ENCODE measurements at places on chromosomes 16 and 17.

DNA sequence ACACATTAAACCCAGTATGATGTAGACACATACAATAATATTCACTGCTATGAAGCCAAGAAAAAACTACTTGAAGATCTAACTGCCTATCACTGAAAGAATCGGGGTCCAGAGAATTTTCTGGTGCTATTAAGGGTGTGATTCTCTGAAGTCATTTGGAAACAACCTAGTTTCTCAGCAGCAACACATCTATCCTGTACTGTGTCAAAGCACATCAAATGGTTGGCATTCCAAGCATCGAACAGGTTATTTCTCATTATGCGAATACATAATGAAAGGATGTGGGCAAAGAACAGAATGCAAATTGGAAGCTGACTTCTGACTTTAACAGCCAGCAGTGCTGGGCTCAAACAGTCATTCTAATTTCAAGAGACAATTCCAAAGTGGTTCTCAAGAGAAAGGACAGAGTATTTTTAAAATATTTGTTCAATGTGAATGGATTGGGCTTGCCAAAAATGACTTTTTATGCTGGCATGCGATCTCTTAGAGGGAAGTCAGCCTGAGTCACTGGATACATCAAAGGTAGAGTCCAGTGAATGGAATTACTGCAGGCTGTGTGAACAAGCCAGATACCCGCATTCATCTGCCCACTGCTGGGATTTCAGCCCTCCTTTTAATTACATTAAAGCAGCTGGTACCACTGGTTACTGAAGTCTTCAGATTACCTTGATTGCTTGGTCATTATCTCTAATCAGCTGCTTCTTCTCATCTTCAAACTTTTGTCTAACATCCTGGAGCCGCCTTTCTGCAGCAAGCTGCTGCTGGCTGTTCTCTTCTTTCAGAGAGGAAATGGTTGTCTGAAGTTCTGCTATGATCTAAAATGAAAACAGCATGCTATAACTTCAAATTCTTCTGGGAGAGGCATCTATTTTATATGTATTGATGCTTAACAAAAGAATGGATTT, 181.2 kb upstream of the AXIN2 start:
- DNase-seq, result no peak

DNA sequence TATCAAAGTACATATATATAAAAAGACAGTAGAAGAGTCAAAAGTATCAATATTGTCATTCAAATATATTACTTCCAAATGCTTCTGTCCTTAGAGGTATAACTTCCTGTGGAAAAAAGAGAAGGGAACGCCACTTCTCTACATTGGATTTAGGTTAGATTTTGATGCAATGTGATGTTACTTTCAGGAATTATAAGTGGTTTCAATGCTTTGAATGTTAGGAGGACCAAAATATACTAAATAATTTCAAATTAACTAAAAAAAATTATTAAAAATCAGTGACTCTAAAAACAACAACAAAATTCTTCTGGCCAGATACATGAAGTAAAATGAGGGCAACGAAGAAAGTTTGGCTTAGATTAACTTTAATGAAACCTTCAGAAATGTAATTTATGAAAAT, 88.0 kb downstream of the BRIP1 start:
- DNase-seq, result no peak

DNA sequence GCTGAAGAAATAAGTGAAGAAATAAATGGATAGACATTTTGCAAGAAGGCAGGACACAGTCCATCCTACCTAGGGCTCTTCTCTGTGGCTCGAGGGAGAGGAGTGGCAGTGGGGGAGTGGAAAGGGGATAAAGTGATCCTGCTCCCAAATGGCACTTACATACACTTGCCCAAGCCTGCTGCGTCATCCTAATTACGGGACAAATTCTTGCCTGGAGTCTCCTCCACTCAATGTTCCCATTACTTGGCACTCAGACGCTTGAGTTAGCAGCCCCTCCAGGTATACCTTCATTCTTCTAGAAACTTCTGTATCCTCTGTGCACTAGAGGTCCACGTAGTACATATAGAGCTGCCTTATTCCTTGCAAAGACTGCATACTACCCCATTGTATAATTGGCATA, 15.7 kb upstream of the MAP3K14 start:
- no peak for DNase-seq

DNA sequence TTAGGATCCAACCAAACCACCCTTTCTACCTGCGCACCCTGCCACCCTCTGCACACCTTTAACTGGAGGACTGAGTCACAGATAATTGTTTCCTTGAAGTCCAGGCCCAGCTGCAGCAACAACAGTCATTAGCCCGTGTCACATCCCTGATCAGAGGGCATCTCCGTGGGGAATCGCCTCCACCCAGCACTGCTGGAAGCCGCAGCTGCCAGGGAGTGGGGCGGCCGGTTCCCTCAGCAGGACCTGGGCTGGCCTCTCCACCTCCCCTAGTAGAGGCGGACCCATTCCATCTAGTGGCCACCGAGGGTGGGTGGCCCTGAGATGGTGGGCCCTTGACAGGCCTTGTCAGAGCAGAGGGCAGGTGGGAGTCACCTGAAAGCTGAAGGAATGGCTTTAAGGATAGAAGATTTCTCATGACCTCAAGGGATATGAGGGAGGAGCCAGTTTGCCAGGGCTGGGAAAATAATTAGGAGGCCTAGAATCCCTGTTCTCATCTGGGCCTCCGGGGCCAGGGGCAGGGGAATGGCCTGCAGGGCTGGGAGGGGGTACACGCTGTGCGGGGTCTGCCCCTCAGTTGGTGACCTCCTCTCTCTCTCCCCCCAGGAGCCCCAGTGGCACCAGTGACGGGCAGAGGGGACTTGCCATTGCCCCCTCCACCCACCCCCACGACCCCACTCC, 6.2 kb downstream of the PRSS53 start:
- DNase-seq, result no peak

DNA sequence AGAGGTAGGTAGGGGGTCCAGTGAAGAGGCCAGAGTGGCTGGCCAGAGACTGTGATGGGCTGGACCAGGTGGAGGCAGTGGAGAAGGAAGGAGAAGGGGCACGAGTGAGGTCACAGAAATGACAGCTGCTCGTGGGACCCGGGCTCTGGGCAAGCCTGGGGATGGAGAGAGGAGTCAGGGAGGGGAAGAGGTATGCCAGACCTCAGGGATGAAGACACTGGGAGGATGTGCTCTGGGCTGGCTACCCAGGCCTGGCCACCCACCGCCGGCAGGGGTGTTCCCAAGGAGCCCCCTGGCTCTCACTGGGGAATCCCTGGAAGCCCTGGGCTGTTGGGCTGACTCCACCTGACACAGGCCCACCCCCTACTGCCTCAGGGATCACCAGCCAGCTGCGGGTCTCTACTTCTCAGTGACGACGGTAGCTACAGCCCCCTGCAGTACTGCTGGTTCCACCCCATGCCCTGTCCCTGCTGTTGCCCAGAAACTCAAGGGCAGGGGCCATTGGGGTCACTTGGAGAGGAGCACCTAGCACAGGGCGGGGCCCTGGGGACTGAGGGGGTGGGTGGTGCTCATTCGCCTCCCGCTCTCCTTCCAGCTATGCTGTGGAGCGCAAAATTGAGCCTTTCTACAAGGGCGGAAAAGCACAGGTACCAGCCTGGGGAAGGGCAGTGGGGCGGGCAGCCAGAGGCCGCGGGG, 1.8 kb downstream of the TBL3 start:
- no peak for DNase-seq

- DNase-seq, result no peak
Measured at GRCh38 chr16:47644661-47645060, 183.5 kb downstream of the PHKB start.

GRCh38 chr17:44911133-44912001, 3.9 kb downstream of the GFAP start:
- no peak for DNase-seq

DNA sequence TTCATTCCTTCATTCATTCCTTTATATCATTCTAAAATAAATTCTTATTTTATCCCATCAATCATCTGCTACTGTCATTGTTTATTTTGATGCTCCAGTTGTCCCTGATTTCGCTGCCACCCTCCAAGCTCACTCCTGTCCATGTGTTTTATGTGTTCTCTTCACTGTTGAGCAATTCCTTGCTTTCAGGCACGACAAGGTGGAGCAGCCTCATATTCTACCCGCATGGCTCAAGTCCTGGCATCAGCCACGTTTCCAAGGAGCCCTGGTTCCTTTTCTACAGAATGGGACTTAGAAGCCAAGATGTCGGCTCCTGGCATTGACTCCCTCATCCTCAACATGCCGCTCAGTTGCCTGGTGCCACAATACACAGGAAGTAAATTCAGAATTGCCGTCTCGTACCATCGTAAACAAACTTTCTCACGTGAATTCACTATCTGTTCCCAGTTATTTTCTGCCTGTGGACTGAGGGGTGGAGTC, 139.0 kb downstream of the RPTOR start:
- no peak for DNase-seq

DNA sequence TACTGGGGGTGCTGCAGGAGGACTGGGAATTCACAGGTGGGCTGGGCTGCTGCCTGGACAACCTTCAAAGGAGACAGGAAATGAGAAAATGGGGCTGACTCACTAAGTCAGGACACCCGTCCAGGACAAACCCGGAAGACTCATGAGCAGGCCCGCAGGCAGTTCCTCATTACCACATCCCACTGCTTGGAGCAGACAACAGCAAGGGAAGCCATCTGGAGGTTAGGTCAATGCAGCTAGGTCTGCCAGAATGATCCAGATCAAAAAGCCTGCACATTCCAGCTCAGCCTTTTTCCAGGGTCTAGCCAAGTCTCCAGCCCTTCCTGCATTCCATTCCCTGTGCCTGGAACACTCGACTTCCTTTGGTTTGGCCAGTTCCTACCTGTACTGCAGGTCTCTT, 536.5 kb upstream of the CDH11 start:
- no peak for DNase-seq

GRCh38 chr16:27402569-27402963, 592 bp downstream of the IL21R start:
- no peak for DNase-seq

GRCh38 chr17:4788807-4789700, at the start of gene GLTPD2:
GLTPD2 (plus strand) TSS chr17:4788964; CDS start chr17:4789012, 48 bp downstream.
- no peak for DNase-seq

- no peak for DNase-seq
Measured at GRCh38 chr17:73325527-73325842, 13.7 kb upstream of the CDC42EP4 start.

DNA sequence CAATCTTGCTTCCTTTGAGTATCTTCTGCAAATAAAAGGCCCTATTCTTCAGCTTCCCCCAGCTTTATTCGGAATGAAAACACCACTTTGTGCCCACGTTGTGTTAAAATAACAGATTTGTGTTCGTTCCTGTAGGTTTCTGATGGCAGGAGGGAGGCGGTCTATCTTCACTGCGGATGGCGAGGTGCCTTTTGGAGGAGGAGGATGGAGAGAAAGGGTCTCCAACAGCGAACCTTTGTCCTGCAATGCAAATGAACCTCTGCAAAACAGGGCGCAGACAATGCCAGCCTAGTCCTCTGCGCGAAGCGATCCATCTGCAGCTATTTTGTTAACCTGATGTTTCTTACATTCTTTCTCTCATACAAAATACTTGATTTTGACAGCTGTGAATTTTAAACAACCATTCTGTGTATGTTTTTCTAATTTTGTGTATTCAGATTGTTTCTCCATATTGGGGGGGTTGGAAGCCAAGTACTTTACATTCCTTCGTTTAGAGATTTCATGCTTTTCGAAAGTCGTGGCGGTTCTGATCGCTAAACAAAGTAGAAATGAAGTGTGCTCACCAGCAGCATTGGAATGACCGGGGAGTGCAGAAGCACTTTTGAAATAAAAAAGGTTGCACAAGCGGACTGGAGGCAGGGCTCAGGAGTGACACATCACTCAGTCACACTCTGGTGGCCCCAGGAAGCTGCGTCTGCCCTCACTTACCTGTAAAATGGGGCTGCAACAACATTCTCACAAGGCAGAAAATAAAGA, 279.0 kb upstream of the IRX5 start:
- DNase-seq, result no peak

DNA sequence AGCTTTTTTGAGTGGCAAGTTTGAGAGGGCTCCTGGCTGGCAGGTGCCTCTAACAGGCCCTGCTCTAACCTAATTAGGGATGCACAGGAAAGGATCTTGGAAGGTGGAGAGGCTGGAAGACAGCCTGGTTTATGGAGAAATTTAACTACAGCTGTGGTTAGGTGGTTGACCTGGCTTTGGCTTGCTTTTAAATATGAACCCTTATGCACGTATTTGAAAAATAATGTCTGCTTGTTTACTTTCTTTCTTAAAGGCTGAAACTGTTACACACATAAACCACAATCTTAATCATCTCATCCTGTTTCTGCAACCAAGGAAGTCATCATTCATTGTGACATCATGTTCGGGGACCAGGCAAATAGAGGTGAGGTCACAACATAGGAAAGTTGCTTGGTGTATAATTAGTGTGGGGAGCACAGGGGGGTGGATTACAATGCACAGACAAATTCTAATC, 23.1 kb upstream of the DHRS13 start:
- no peak for DNase-seq

GRCh38 chr16:77759821-77760220, 28.5 kb upstream of the VAT1L start:
- no peak for DNase-seq

DNA sequence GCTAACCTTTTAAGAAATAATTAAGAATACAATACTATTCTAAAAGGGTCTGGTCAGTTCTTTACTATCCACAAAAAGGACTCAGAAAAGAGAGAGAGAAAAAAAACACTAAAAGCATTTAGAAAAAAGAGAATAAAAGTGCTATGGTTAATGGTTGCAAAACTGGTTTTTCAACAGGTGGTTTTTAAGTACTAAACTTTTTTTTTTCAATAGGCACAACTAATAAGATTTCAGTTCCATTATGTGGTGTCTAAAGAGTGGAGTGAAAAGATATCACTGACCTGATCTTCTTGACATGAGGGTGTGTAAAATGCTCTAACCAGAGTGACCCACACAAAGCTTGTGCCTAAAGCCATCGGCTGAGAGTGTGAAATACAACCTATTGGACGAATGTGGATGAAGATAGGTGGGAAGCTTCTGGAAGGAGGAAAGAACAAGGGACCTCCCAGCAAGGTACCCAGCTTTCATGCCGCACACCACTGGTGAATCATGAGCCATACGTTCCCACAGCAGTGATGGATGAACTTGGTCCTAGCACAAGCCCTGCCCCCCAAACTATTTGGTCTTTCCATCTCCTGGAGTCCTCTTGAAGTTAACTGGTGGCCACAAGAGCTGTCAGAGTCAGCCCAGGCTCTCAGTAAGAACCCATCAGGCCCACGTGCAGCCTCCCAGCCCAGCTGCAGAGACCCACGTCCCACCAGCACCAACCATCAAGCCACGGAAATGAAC, 103.0 kb downstream of the ZFHX3 start:
- DNase-seq, result no peak

GRCh38 chr16:29911676-29912010, 11.4 kb downstream of the ASPHD1 start:
- no peak for DNase-seq

DNA sequence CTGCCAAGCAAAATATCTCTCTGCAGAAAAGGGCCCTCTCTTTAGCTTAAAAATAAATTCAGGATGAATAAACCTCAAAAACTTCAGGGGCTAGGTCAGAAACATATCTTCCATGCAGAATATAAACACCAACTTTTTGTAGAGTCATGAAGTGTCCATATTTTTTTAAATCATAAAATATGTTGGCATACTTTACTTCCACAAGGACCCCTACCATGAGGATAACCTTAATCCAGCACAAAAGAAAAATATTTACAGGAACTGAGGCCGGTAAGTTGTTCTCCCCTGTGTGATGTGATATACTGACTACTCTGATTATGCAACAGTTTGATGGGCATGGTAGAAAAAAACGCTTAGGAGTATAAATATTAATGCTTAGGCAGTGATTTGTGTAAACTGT, 264.8 kb upstream of the CDH11 start:
- DNase-seq, result no peak

- DNase-seq, result no peak
Measured at GRCh38 chr17:74865504-74866197, 6.0 kb upstream of the GRIN2C start.
